Esophagus squamous epithelium (tissue), 5 donors: ENCODE measurements at places on chromosomes 6 and 20. TPM values are rescaled to one million over a fixed set of nuclear protein-coding genes. Genes with fewer than 3 reads are reported as not detected.

FHL5 gene
- total RNA-seq, result 2.4 TPM

ADA gene
- total RNA-seq, result 3.8 TPM

PAX1 gene
- total RNA-seq, result 2.0 TPM

ULBP3 gene
- total RNA-seq, result 4.1 TPM

EXOC2 gene
- 21.2 TPM for total RNA-seq

ZKSCAN4 gene
- total RNA-seq, result 2.4 TPM

ENPP5 gene
- total RNA-seq, result 1.4 TPM

UBE2C gene
- 17.8 TPM for total RNA-seq

NFATC2 gene
- total RNA-seq, result 1.5 TPM

DACT2 gene
- total RNA-seq, result 0.57 TPM

ZFAND3 gene
- total RNA-seq, result 19.4 TPM

PPP1R16B gene
- 2.8 TPM for total RNA-seq

RNF39 gene
- 3.1 TPM for total RNA-seq

ELOVL2 gene
- total RNA-seq, result not detected

TRIM15 gene
- total RNA-seq, result not detected

PPP1R3G gene
- 1.3 TPM for total RNA-seq

SCP2D1 gene
- total RNA-seq, result not detected

EBF4 gene
- total RNA-seq, result 4.4 TPM

SLC26A8 gene
- total RNA-seq, result not detected

MYO6 gene
- total RNA-seq, result 35.3 TPM

USP49 gene
- 2.0 TPM for total RNA-seq

SLC4A11 gene
- 19.0 TPM for total RNA-seq

CALHM4 gene
- total RNA-seq, result not detected

LHFPL5 gene
- total RNA-seq, result not detected

SPATA25 gene
- not detected for total RNA-seq

HEY2 gene
- 2.8 TPM for total RNA-seq

JPH2 gene
- 32.0 TPM for total RNA-seq

BMP7 gene
- total RNA-seq, result 21.8 TPM

FABP7 gene
- total RNA-seq, result not detected

GCLC gene
- total RNA-seq, result 71.0 TPM

WFDC10B gene
- total RNA-seq, result not detected

FILIP1 gene
- total RNA-seq, result 13.4 TPM

ADGB gene
- 0.19 TPM for total RNA-seq

FAM217B gene
- 5.5 TPM for total RNA-seq
